ENCODE measurements at places on chromosomes 11 and 22. TPM values are rescaled to one million over a fixed set of nuclear protein-coding genes. Genes with fewer than 3 reads are reported as not detected.

GGTLC3 gene
- not detected for polyA plus RNA-seq

BACE1-AS gene
- 6.7 TPM for polyA plus RNA-seq

PVALB gene
- polyA plus RNA-seq = not detected

ANGPTL5 gene
- polyA plus RNA-seq = not detected

TEX54 gene
- polyA plus RNA-seq = 0.38 TPM

OR51B2 gene
- polyA plus RNA-seq = not detected

DYNC2H1 gene
- not detected for polyA plus RNA-seq

OR52E8 gene
- not detected for polyA plus RNA-seq

C11orf65 gene
- polyA plus RNA-seq = 1.2 TPM

PHF21B gene
- not detected for polyA plus RNA-seq

MN1 gene
- polyA plus RNA-seq = not detected

TRPC6 gene
- not detected for polyA plus RNA-seq

SYT12 gene
- polyA plus RNA-seq = 0.94 TPM

MOGAT2 gene
- not detected for polyA plus RNA-seq

MCHR1 gene
- polyA plus RNA-seq = not detected

DDIAS gene
- 27.8 TPM for polyA plus RNA-seq

ENTHD1 gene
- not detected for polyA plus RNA-seq

ANO3 gene
- polyA plus RNA-seq = 0.63 TPM

DGAT2 gene
- polyA plus RNA-seq = 16.1 TPM

Data from GM12878 (cell line).